ENCODE measurements at places on chromosomes 1 and 21. TPM values are rescaled to one million over a fixed set of nuclear protein-coding genes. Genes with fewer than 3 reads are reported as not detected.

IGSF3 gene
- total RNA-seq = 7.7 TPM

CELA2A gene
- not detected for total RNA-seq

GPR3 gene
- 0.36 TPM for total RNA-seq

KCNE2 gene
- total RNA-seq = 0.16 TPM

C1orf115 gene
- 0.49 TPM for total RNA-seq

MAP3K6 gene
- 60.8 TPM for total RNA-seq

CHI3L2 gene
- total RNA-seq = not detected

CELA3B gene
- not detected for total RNA-seq

BEND5 gene
- 0.32 TPM for total RNA-seq

ICOSLG gene
- total RNA-seq = under 0.01 TPM

C1orf210 gene
- not detected for total RNA-seq

AADACL4 gene
- not detected for total RNA-seq

SLC16A4 gene
- total RNA-seq = 60.5 TPM

SPRR2G gene
- not detected for total RNA-seq

ZSWIM5 gene
- 0.49 TPM for total RNA-seq

IGSF5 gene
- 0.36 TPM for total RNA-seq

S100A14 gene
- 0.36 TPM for total RNA-seq

OR2L5 gene
- total RNA-seq = 0.32 TPM

S100B gene
- 1.5 TPM for total RNA-seq

PTGFR gene
- total RNA-seq = 222 TPM

KCNH1 gene
- total RNA-seq = 6.3 TPM

SH3D21 gene
- 7.2 TPM for total RNA-seq

KRTAP21-2 gene
- not detected for total RNA-seq

TFAP2E gene
- total RNA-seq = 0.32 TPM

CA6 gene
- total RNA-seq = not detected

NES gene
- 28.2 TPM for total RNA-seq

LHX8 gene
- total RNA-seq = not detected

PDPN gene
- 8.0 TPM for total RNA-seq

CHIA gene
- not detected for total RNA-seq

PTPRU gene
- 44.4 TPM for total RNA-seq

LRRC53 gene
- total RNA-seq = not detected

CAPZB gene
- 205 TPM for total RNA-seq

CLDN17 gene
- total RNA-seq = not detected

LRRC71 gene
- not detected for total RNA-seq

ATP1A2 gene
- not detected for total RNA-seq

VCAM1 gene
- 32.8 TPM for total RNA-seq

KRTAP6-2 gene
- total RNA-seq = not detected

XKR8 gene
- 7.0 TPM for total RNA-seq

ZP4 gene
- total RNA-seq = 0.12 TPM

GPX7 gene
- 66.4 TPM for total RNA-seq

SPATA17 gene
- 1.3 TPM for total RNA-seq

PLEKHA6 gene
- total RNA-seq = 0.32 TPM

NUP133 gene
- 34.1 TPM for total RNA-seq

CELA3A gene
- total RNA-seq = not detected

KRTAP7-1 gene
- total RNA-seq = not detected

SEMA4A gene
- total RNA-seq = 0.97 TPM

LCE3D gene
- total RNA-seq = not detected

Data from hair follicle dermal papilla cell (primary cell).